Hippocampal formation (tissue), 2 donors: ENCODE measurements at places on chromosomes 12 and 14.
A peak's percentile ranks its signal among the peaks of the same experiment; 100 is the strongest.

GRCh38 chr12:27779416-27779919, 565 bp upstream of the KLHL42 start:
- peak; percentile 48 for DNase-seq

DNA sequence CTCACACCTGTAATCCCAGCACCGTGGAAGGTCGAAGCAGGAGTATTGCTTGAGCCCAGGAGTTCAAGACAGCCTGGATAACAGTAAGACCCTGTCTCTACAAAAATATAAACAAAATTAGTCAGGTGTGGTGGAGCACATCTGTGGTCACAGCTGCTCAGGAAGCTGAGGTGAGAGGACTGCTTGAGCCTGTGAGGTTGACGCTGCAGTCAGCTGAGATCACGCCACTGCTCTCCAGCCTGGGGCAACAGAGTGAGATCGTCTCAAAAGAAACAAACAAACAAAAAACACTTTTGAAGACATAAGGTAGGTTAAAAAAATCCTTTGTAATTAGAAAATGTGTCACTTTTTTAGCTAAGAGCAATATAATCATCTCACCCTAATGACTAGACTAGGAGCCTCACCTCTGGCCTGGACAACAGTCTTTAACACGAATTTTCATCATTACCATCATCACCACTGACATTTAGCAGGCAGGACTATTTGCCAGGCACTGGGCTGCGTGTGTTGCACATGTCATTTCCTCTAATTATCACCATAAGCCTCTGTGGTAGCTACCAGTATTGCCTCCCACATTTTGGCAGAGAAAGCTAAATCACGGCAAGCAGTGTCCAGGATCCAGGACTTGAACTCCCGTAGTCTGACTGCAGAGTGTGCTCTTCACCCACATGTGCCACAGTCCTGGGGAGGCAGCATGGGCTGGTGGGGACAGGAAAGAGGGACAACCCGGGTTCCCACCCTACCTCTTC, 4.6 kb upstream of the SYCP3 start:
- DNase-seq: no peak

DNA sequence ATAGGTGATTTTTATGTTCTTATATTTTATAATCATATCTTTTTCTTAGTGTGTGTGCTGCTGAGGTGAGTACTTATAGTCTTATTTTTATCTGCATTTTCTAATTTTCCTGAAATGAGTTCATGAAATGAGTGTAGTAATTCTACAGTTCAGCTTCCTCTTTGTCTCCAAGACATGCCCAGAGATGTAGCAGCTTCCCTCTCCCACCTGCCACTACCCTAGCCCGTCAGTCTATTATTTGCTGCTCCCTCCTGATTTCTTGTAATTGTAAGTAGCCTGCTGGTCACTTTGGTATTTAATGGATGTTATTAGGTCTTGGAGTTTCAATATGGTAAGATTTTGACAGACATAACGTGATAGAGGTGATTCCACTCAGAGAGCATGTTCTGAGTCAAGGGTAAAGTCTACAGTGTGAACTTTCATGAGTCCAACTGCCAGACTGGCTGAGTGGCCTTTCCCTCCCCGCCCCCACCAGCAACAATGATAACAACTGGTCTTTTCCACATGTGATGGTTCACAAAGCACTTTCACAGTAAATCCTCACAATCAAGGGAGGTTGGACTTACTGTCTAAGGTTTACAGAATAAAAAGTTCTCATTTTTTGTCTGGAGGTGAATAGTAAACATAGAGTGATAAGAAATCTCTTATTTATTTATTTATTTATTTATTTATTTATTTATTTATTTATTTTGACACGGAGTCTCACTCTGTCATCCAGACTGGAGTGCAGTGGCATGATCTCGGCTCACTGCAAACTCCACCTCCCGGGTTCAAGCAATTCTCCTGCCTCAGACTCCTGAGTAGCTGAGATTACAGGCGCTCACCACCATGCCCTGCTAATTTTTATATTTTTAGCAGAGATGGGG, 4.2 kb upstream of the RIPK3 start:
- DNase-seq: no peak

DNA sequence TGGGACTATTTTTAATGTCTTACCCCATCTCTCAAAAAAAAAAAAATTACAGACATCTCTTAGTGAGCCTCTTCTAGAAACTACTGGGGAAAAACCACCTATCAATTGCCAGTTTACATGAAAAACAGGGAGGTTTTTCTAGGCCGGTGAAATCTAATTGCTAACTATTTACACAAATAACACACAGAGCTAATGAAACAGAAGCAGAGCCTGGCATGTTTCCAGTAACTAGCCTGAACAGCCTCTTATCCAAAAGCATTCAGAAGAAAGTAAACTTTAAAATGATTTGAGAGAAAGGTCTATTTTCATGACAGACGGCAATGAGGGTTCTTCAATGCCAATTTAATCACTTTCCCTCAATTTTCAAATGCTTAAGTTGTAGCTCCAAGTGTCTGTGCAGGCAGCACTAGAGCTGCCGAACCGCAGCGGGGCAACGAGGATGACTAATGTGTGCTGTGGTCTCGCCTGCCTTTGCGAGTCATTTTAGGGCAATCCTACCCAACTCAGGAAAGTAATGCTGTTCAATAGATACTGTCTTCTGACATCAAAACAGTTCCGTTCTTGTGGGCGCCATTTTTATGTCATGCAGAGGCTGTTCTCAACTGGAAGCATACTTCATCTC, 84.6 kb downstream of the SETD3 start:
- no peak for DNase-seq

DNA sequence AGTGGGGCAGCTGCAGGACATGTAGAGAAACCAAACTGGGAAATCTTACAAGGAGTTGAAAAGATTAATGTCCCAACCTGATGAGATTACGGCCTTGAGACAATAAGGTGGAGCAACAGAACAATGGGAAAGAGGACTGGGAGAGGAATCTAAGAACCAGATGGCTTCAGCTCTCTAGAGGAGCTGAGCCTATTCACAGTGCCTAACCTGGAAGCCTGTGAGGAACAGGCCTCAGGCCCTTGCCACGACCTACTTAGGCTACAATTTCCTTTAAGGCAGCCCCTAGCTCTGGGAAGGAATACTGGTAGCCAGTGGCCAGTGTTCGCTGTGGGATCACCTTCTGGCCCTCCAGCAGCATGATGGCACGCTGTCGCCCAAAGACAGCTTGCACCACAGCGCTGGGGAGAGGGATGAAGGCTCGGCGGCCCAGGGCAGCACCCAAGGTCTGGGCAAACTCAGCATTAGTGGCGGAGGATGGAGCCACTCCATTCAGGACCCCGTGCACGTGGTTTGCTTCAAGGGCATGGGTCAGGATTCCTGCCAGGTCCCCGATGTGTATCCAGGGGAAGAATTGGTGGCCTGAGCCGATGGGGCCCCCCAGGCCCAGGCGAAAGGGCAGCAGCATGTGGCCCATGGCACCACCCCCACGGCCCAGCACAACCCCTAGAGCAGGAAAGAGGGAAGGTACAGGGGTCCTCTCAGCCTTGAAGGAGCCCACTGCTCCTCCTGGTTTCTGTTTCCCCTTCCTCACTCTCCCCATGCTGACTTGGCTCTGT, 2.6 kb downstream of the SDR39U1 start:
- no peak for DNase-seq

DNA sequence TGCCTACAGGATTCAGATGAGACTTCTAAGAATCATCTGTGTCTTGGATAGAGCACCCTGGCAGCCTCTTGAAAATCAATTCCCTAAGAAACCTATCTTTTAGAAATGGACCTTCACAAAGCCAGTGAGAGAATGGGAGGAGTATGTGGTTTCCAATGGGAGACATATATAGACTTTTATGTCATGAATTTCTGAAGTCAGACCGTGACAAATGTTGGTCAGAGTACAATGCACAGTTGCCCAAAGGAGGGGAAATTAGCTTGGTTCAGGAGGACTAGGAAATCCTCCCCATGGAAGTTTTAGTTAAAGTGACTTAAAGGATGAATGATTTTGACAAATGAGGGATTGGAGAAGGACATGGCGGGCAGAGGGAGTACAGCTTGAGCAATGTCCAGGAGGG, 194.4 kb downstream of the DAD1 start:
- DNase-seq: no peak

- no peak for DNase-seq
Observed at GRCh38 chr12:108237272-108237671, 101.8 kb downstream of the CMKLR1 start.

DNA sequence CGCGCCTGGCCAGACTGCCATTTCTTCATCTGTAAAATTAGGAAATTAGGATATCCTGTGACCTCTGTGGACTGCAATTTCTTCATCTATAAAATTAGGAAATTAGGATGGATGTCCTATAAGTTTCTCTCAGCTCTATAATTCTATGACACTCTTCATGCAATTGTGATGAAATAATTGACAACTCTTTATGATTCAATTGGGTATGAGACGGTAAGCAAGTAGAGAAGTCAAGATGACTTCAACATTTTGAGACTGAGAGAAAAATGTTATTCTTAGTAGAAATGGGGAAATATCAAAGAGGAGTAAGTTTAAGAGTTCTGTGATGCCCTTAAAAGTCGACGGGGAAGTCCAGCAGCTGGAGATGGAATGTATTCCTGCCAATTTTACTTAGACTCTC, 12.0 kb downstream of the KIAA0586 start:
- DNase-seq: no peak

- no peak for DNase-seq
Observed at GRCh38 chr12:94318181-94318580, 141.5 kb downstream of the CEP83 start.

GRCh38 chr12:50425589-50426258, 25.0 kb downstream of the LARP4 start:
- no peak for DNase-seq

DNA sequence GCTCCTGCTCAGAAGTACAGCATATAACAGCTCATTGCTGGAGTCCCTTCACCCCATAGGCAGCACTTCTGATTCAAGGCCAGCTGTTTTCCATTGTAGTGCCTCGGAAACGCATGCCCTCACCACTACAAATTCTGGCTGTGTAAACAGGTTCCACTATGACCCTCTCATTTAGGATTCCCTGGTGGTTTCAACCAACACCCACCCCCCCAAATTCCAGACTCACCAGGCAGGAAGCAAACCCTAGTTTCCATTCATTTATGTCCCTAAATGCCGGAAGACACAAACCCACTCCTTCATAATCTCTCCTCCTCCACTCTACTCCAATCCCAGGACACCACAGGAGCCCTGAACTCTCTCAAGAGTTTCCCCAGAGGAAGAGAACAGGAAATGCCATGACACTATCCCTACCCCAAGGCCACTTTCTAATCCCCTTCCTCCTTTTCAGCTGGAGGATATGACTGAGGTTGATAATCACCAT, 75.9 kb upstream of the TMPO start:
- no peak for DNase-seq

GRCh38 chr12:132503618-132504204, 13.8 kb downstream of the FBRSL1 start:
- no peak for DNase-seq

DNA sequence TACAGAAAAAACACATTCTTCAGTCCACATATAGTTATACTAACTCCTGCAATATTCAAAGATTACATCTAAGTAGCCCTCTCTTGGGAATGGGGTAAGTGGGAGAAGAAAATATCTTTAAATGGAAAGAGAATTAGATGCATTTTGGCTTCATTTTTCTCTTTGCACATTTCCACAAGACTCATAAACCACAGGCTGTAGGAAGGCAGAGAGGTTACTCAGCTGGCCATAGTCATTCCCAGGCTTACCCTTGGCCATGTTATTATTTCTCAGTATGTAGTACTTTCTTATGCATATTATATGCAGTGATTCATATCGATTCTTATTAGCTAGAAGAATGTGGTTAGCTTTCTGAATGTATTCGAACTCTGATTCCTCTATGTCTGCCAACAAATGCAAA, 92.2 kb downstream of the PTPRR start:
- no peak for DNase-seq

DNA sequence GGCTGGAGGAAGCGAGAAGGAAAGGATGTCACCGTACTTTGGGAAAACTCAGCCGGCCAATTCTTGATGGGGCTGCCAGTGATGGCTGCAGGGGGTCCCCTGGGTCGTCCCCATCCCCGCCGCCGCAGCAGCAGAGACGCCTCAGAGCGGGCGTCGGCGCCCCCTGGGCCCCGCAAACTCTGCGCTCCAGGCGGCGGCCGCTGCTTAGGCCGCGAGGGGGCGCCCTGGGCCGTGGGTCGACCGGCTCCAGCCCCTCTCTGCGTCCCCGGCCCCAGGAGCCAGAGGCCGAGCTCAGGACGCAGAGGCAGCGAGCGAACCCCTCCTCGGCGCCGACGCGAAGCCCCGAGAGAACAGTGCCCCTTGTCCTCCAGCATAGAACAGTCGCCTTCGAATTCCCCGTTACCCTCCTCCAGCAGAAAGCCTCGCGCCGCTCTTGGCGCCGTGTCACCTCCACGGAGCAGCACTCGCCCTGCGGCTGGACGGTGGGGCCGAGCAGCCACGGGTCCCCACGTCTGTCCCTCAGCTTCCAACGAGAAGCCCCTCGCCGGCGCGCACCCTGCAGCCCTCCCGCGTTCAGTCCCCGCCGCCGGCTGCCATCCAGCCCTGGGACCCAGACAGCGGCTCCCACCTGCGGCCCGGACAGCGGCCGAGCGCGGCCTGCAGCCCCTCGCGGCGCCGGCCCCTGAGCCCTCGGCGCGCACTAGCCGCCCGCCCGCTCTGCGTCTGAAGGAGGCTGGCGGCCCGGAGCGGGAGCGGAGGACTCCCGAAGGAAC, 106.6 kb downstream of the PRICKLE1 start:
- DNase-seq: no peak

DNA sequence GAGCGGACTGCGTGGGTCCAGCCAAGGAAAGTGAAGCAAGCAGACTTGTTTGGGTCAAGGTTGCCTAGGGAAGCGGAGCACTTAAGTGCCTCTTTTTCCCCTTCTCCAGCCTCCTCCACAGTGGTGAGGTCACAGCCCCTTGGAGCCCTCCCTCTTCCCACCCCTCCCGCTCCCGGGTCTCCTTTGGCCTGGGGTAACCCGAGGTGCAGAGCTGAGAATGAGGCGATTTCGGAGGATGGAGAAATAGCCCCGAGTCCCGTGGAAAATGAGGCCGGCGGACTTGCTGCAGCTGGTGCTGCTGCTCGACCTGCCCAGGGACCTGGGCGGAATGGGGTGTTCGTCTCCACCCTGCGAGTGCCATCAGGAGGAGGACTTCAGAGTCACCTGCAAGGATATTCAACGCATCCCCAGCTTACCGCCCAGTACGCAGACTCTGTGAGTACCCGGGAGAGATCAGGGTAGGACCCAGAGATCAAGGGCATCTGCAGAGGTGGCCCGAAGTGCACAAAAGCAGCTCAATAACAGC, at the start of gene TSHR:
TSS of gene TSHR (plus strand) at position 206 of the 526 bp plus-strand sequence. CDS start at position 266, 60 bp downstream.
- DNase-seq: no peak

- no peak for DNase-seq
Observed at GRCh38 chr12:66241061-66242043, 52.3 kb downstream of the IRAK3 start.

- no peak for DNase-seq
Observed at GRCh38 chr14:72165229-72165698, 233.0 kb downstream of the RGS6 start.

- DNase-seq: no peak
Observed at GRCh38 chr14:75961662-75962061, 20.1 kb downstream of the TGFB3 start.

GRCh38 chr12:14993117-14993516, 20.3 kb downstream of the PDE6H start:
- no peak for DNase-seq

GRCh38 chr12:25906651-25907340, 51.7 kb upstream of the RASSF8 start:
- no peak for DNase-seq

GRCh38 chr14:89140326-89140725, 276.7 kb downstream of the FOXN3 start:
- DNase-seq: no peak

GRCh38 chr12:14260011-14260993, 105.2 kb upstream of the ATF7IP start:
- peak; percentile 71 for DNase-seq
